SK-N-DZ (cell line): ENCODE measurements at places on chromosomes 6 and 20.
A peak's percentile ranks its signal among the peaks of the same experiment; 100 is the strongest.

- no peak for DNase-seq
These were observed 4.3 kb downstream of the PXDC1 start for GRCh38 chr6:3747100-3747737.

DNA sequence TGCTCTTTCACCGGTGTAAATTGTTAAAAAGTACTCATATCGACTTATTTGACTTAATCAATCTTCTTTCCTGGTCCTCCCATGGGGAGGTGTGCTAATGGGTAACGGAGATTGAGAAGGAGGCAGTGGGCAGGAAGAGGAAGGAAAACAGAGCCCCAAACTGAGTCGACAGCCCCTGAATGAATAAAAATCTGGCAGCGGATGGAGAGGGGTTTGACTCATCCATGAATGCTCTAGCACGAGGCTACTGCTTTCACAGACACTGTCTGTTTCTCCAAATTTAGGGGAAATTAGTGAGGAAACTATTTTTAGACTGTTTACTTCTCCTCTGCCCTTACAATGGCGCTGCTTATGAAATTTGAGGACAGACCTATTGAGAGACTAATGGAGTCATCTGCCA, 142.2 kb upstream of the ATXN1 start:
- peak; percentile 38 for DNase-seq

- peak; percentile 16 for DNase-seq
These were observed 57.4 kb downstream of the GJA10 start for GRCh38 chr6:89951574-89952104.

- no peak for DNase-seq
These were observed 9.8 kb upstream of the ZNFX1 start for GRCh38 chr20:49287555-49288249.

- DNase-seq: no peak
These were observed 507 bp upstream of the RIPPLY2 start for GRCh38 chr6:83852528-83853177.

DNA sequence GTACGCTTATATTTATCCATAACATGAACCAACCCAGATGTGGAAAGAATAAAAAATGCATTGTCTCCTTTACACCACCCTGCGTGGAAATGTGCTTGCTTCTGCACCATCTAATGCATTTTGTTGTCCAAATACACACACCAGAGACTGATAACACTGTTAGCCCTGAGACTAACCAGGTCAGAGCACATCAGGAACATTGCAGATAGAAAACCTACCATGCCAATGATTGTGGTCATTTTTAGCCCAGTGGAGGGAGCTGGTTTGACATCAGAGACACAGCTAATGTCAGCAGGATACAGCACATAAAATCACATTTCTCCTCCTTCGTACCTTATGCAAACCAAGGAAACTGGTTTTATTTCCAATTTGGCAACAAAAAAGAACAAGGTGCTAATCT, 528.7 kb downstream of the DOK5 start:
- DNase-seq: no peak

DNA sequence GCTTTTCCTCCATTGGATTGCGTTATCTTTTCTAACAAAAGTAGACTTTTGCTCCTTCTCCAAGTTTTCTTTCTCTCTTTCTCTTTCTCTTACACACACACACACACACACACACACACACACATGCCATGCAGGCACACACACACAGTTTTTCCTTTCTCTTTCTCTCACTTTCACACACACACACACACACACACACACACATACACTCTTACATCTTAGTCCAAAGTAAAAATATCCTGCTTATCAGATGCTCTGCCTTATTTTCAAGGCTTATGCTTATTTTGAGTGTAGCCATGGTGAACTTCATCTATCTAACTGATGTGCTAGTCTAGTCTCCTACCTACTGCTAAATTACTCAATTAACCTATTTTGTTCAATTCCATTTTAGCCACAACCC, 34.4 kb upstream of the RAB23 start:
- no peak for DNase-seq

- DNase-seq: no peak
These were observed 175.3 kb upstream of the KCNG1 start for GRCh38 chr20:51198238-51198637.

- no peak for DNase-seq
These were observed 7.3 kb upstream of the GFRA4 start for GRCh38 chr20:3670511-3670910.

DNA sequence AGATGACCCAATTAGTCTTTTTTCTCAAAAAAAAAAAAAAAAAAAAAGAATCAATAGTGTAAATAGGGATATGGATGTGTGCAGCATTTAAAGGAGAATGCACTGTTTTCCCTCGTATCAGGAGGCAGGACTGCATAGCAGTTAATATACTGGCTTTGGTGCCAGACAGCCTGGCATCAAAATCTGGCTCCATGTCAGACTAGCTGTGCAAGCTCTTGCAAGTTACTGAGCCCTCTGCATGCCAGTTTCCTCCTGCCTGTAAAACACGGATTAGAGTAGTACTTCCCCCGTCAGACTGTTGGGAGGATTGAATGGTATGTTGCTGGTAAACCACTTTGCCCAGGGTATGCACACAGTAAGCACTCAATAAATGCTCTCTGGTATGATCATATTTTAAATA, 594.2 kb upstream of the CHD6 start:
- no peak for DNase-seq

DNA sequence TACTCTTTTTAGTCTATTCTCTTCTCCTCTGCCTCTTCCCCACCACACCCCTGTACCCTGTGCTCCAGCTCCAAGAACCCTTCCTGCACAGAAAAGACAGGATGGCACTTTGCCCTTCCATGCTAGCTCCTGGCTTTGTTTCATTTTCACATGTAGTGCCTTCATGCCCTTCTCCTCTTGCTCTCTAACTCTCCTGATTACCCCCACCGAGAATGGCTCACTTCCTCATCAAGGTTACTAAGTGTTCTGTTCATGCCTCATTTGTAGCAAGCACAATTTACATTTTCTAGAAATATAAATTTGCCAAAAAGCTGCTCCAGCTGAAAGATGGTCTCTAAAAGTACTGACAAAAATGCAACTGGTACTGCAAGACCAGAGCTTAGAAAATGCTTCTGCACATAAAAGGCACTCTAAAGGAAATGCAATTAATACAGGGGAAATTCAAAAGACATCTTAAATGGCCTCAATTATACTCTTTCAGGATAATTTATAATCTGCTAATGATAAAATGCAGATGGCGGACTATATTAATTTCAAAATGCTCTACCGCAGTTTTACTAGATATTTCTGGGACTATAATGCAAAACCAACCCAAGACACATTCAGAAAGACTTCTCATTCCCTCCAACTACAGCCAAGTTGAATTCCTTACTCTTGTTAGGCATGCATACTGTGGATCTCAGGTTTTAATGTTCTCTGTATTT, 570.2 kb downstream of the PRKN start:
- DNase-seq: no peak

GRCh38 chr6:57313009-57313408, 4.4 kb upstream of the PRIM2 start:
- DNase-seq: no peak

GRCh38 chr20:37042986-37043972, 52.5 kb downstream of the RBL1 start:
- DNase-seq: no peak

DNA sequence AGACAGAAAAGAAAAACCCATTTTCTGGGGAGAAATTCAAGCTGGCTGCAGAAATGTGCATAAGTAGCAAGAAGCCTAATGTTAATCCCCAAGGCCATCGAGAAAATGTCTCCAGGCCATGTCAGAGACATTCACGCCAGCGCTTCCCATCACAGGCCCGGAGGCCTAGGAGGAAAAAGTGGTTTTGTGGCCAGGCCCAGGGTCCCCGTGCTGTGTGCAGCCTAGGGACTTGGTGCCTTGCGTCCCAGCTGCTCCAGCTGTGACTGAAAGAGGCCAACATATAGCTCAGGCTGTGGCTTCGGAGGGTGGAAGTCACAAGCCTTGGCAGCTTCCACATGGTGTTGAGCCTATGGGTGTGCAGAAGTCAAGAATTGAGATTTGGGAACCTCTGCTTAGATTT, 10.9 kb downstream of the IFNGR1 start:
- DNase-seq: no peak

DNA sequence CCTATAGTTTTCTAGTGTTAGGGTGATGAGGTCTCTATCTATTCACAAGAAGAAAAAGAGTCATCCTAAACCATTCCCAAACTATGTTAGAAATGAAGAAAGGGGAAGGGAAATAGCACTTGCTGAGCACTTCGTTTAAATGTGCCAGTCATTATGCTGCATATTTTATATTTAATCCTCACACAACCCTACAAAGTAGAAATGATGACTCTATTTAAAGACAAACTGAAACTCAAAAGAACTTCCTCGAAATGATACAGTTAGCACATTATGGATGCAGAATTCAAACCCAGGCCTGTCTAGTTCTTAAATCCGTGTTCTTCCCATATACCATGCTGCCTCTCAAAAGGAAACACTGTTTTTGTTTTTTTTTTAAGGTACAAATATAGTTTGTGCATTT, 174.6 kb downstream of the GMPR start:
- DNase-seq: no peak

GRCh38 chr6:106512048-106512967, 117.0 kb downstream of the RTN4IP1 start:
- DNase-seq: no peak

- no peak for DNase-seq
These were observed 157.1 kb upstream of the THEMIS start for GRCh38 chr6:128057946-128058345.

GRCh38 chr20:40322941-40323340, 366.1 kb downstream of the MAFB start:
- DNase-seq: no peak

DNA sequence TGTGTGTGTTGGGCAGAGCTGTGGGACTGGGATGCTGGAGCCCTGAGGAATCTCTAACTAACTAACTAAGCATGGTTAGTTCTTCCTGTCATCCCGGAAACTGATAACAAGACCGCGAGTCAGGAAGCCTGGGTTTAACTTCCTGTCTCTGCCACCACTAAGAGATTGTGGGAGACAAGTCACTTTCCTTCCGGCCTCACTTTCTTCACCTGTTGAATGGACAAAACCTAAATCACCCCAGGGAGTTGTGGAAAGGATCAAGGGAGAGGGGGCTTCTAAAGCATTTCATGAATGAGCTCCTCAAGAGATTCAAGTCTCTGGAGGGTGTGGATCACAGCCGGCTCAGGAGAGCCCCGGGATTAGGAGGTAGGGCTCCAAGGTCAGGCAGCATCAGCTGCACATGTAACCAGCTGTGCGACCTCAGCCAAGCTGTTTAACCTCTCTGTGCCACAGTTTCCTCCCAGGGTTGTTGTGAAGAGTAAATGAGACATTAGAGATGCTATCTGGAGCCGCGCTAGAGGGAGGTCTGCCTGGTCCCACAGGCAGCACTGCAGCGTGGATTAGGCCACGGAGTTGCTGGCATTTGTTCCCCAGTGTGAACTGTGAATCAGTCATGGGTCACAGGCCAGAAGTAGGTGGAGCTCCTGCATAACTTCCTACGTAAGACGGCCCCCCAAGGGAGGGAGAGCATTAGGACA, 105.1 kb downstream of the TOX2 start:
- DNase-seq: no peak

DNA sequence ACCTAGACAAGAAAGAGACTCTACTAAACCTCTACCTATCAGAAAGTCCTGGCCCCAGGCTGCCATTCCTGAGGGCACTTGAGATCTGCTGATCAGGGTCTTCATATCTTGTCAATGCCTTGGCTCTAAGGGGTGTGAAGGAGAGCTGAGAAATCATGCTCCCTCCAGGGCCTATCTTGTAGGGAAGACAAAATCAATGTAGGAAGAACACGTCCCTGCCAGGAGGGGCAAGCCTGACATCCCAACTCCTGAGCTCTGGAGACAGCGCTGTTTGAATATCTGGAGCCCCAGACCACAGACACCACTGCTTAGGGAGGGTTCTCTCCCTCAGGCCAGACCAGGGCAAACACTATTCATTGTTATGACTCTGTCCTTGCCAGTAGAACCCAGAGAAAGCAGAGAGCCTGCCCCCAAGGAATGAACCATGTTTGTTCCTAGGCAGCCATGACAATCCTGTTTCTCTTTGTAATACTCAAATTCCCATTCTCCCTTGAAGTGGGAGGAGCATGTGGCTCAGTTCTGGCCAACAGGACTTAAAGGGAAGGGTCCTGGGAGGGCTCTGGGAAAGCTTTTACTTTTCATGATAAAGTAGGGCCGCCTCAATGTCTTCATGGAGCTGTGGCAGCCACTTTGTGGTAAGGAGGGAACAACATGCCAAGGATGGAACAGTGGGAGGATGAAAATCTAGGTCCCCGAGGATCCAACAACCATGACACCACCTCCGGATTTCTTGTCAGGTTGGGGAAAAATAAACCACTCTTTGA, 1.8 kb upstream of the FASTKD5 start:
- no peak for DNase-seq

DNA sequence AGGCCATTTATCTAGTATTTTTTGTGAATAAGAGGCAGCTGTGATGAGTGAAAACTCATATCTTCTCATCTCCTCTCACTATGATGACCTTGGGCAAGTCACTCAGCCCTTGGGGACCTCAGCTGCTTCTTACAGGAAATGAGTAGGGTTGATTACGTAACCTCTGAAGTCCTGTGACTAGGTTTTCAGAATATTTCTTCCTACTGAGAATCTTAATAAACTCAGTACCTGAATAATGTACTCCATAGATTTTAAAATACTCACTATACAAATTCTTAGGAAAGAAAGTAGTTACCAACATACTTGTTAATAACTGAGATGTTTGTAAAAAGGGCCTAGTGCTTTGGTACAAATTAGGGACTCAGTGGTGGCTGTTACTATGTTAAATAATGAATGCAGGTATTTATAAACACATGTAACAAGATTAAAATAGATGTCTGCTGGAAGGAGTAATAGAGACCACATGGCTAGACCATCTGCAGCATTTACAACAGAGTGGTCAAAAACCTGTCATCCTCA, 60.9 kb downstream of the RPRD1B start:
- DNase-seq: no peak

DNA sequence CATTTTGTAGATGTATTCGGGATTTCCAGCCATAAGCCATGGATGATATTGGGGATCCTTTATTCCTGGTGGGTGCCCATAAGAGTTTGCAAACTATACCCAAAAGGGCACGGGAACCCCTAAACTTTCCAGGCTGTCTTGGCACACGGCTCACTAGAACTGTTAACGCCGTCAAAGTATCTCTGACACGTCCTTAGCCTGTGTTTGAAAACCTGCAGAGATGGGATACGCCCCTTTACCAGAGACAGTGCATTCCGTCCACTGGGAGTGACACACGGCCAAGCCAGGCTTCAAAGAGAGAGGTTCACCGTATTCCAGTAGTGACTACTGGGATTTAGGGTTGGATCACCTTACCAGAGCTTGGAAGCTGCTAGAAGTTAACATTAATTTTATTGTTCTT, 95.0 kb downstream of the THBS2 start:
- no peak for DNase-seq

DNA sequence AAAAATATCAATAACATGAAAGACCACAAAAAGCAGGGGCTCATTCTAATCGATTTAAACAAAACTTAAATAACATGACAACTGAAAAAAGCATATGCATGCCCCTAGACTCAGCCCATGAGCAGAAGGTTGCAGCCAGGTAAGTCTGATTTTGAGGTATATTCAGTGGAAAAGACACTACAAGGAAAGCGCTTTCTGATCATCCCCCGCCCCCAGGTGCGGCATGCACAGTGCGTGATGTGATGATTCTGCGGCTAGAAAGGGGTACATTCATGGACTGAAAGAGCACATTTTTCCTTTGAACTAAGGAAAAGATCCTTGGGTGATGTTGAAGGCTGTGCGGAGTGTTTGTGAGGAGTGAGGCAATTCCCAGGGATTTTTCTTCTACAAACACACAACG, 16.9 kb upstream of the FOXC1 start:
- DNase-seq: no peak
